ENCODE measurements at places on chromosomes 12 and 14. TPM values are rescaled to one million over a fixed set of nuclear protein-coding genes. Genes with fewer than 3 reads are reported as not detected.

The KRT74 gene
- total RNA-seq, result not detected

The NINJ2 gene
- 0.69 TPM for total RNA-seq

The LRRC10 gene
- not detected for total RNA-seq

- DNase-seq, result no peak
- H3K4me1 ChIP-seq, result peaks cover 17% of the 10 kb centered on the region
- H3K27me3 ChIP-seq, result no peaks in the 10 kb centered on the region
- no peaks in the 10 kb centered on the region for H3K36me3 ChIP-seq
- H3K4me3 ChIP-seq, result no peak overlapping the region
- H3K27ac ChIP-seq, result no peak overlapping the region
Measured at GRCh38 chr12:68871921-68872320, 61.0 kb downstream of the CPM start.

GRCh38 chr12:129844662-129845220, 59.1 kb downstream of the TMEM132D start:
- H3K4me3 ChIP-seq, result no peak overlapping the region
- H3K27me3 ChIP-seq, result no peaks in the 10 kb centered on the region
- no peak overlapping the region for H3K27ac ChIP-seq
- no peak for DNase-seq
- H3K36me3 ChIP-seq, result no peaks in the 10 kb centered on the region
- H3K4me1 ChIP-seq, result peaks cover 3% of the 10 kb centered on the region

DNA sequence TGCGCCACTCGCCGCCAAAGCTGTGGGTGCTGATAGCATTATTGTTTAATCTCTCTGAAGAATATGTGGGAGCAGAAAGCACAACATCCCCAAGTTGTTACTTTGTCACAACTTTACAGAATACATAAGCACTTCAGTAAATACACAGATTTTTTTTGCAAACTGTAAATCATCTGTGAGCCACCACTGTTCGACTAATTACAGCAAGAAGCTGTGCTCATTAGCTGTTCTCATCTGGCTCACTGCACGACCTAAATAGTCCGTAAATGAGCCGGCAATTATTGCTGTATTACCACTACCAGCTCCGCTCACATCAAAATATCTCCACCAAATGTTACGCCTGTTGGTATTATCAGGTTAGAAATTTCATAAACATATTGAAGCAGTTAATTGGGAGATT, 228.9 kb upstream of the PRKD1 start:
- H3K27ac ChIP-seq, result no peak overlapping the region
- no peaks in the 10 kb centered on the region for H3K36me3 ChIP-seq
- no peak overlapping the region for H3K4me3 ChIP-seq
- DNase-seq, result no peak

GRCh38 chr12:42873401-42873800, 283.9 kb upstream of the PRICKLE1 start:
- no peak for DNase-seq
- H3K27me3 ChIP-seq, result no peaks in the 10 kb centered on the region
- H3K4me1 ChIP-seq, result no peaks in the 10 kb centered on the region

DNA sequence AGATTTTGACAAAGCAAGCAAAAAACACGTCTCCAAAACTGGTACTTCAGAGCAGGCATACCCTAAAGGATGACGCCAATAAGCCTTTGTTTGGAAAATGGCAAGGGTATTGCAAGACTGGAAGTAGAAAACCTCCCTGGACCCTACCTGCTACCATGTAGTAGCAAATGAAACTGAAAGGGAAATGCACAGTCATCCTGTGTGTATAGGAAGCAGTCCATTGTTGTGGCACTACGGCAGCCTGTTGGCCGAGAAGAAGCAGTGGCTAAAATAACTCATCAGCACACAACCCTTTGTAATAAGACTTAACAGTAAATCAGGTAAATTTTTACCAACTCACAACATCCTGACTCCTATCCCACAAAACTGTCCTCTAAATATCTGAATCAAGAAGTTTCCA, 386.4 kb downstream of the RGS6 start:
- H3K4me1 ChIP-seq, result peaks cover 9% of the 10 kb centered on the region
- H3K4me3 ChIP-seq, result no peak overlapping the region
- H3K36me3 ChIP-seq, result no peaks in the 10 kb centered on the region
- H3K27me3 ChIP-seq, result peaks cover 2% of the 10 kb centered on the region

GRCh38 chr14:92362781-92363235, 39.8 kb downstream of the SLC24A4 start:
- DNase-seq, result no peak
- no peak overlapping the region for H3K27ac ChIP-seq

DNA sequence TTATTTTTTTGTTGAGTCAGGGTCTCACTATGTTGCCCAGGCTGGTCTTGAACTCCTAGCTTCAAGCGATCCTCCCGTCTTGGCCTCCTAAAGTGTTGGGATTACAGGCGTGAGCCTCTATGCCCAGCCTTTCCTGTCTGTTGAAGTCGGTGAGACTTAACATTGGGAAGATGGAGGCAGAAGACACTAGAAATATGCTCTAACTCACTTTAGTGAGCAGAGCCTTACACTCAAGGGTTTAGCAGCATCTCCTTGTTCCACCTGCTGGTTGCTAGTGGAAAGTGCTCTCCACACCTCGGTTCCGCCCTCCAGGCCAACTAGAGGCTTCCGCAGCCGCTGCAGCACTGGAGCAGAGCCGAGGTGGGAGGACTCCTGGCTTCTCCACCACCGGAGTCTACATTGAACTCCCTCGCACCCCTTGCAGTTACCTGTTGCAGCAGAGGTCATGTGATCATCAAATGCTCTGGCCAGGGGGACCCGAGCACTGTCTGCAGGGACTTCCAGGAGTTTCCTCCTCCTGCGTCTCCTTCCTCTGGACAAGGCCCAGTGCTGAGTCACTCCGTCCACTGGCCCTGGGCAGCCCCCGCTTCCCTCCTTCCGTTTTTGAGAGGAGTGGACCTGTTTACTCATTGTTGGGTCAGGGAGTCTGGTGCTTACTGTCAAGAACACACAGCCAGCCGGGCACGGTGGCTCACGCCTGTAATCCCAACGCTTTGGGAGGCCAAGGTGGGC, 9.4 kb upstream of the HVCN1 start:
- peaks cover 8% of the 10 kb centered on the region for H3K4me1 ChIP-seq
- no peaks in the 10 kb centered on the region for H3K36me3 ChIP-seq
- no peaks in the 10 kb centered on the region for H3K27me3 ChIP-seq
- no peak overlapping the region for H3K27ac ChIP-seq

DNA sequence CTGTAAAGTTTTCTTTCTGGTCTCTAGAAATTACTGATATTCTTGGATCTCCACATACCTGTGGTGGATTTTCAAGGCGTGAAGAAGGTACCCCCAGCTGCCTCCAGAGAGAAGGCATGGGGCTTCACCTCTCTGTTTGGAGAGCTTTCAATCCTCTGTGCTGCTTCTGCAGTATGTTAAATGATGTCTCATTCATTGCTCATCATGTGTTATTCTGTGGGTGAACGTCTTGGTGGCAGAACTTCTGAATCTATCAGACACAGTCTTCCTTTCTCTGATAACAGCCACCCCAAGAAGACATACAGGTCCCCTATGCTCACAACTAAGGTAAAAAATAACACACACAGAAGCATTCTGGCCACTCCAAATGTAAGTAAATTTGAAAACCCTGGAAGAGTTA, 221.3 kb upstream of the TMEM260 start:
- DNase-seq, result no peak
- H3K27me3 ChIP-seq, result peaks cover 52% of the 10 kb centered on the region
- no peak overlapping the region for H3K4me3 ChIP-seq
- no peaks in the 10 kb centered on the region for H3K4me1 ChIP-seq
- H3K36me3 ChIP-seq, result no peaks in the 10 kb centered on the region

- no peak for DNase-seq
- no peak overlapping the region for H3K4me3 ChIP-seq
- no peaks in the 10 kb centered on the region for H3K27me3 ChIP-seq
- H3K36me3 ChIP-seq, result no peaks in the 10 kb centered on the region
- no peak overlapping the region for H3K27ac ChIP-seq
Measured at GRCh38 chr14:81157431-81157830, 63.3 kb downstream of the GTF2A1 start.

DNA sequence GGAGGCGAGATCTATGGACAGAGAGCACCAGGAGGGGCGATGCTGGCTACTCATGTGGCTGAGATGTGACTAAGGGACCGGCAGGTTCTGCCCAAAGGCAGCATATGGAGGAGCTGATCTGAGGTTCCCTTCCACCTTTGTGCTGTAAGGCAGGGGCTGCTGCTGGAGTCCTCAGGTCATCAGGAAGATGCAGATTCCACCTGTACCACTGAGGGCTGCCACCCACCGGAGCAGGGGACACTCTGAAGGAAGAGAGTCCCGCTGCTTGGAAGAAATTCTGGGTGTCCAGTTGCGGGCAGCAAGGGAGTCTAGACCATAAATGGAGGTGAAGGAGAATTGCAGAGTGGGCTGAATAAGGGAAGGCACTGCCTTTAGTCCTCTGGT, 55.3 kb downstream of the PLEKHG3 start:
- H3K27ac ChIP-seq, result peak overlapping the region; percentile 98
- no peaks in the 10 kb centered on the region for H3K27me3 ChIP-seq
- no peaks in the 10 kb centered on the region for H3K36me3 ChIP-seq

DNA sequence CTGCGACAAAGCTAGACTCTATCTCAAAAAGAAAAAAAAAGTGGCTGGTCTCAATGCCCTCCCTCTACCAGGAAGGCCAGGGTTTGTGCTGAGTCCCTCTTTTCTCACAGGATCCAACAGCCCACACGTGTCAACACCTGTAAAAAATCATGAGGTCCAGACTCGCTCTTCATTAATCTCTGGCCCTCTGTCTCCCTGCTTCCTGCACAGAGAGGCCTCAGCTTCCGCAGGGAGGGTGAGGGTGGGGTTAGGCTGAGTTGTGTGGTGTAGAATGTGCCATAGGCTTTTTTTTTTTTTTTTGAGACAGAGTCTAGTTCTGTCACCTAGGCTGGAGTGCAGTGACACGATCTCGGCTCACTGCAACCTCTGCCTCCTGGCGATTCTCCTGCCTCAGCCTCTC, 6.1 kb downstream of the CFAP73 start:
- H3K27me3 ChIP-seq, result peaks cover 48% of the 10 kb centered on the region
- no peak for DNase-seq
- H3K4me1 ChIP-seq, result peaks cover 8% of the 10 kb centered on the region
- peaks cover 19% of the 10 kb centered on the region for H3K36me3 ChIP-seq

DNA sequence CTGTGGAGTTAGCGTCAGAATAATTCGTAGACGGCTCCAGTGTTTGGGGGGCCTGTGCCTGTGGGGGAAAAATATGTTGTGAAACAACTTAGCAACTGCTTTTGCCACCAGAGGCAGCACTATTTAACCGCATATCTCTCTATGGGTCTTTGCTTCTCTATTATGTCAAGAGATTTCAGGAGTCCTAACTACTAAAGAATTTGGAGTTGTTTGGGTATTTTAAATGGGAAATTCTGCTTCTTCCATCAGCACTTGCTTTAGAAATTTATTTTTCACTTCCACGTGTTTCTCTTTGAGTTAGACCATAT, 594 bp upstream of the CLEC14A start:
- peak overlapping the region; percentile 51 for H3K4me3 ChIP-seq
- DNase-seq, result no peak
- H3K27ac ChIP-seq, result no peak overlapping the region
- H3K27me3 ChIP-seq, result peaks cover 75% of the 10 kb centered on the region
- peaks cover 6% of the 10 kb centered on the region for H3K4me1 ChIP-seq
- H3K36me3 ChIP-seq, result no peaks in the 10 kb centered on the region

All from mesothelial cell of epicardium (in vitro differentiated cells).